Stimulated activated CD4-positive, alpha-beta T cell treated with anti-CD3 and anti-CD28 coated beads, Interleukin-12 subunit alpha, Interleukin-12 subunit beta, amount 100 ng/mL, for 4 hours (primary cell): ENCODE measurements at places on chromosomes 1 and 21.

GRCh38 chr1:31981972-31982371 lies 31.7 kb upstream of the KHDRBS1 start:
- no peak for DNase-seq

- no peak for DNase-seq
Measured at GRCh38 chr1:26200413-26200812, 10.0 kb downstream of the CATSPER4 start.

- no peak for DNase-seq
Measured at GRCh38 chr1:7703321-7704213, 67.5 kb upstream of the VAMP3 start.

DNA sequence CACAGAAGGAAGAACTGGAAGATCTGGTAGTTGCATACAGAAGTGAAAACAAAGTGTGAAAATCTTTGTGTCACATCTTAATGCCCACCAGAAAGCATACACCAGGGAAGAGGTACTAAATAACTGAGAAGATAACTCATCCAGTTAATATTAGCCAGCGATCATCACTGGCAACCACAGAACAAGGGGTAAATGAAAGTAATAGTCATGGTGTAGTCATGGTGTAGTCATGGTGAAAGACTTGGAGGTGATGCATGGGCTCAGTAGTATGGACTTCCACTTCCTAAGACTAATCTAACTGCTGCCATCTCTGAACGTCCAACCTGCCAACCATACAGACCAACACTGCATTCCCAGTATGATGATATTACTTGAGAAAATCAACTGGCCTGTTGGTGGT lies 481.2 kb upstream of the NR5A2 start:
- DNase-seq = no peak

DNA sequence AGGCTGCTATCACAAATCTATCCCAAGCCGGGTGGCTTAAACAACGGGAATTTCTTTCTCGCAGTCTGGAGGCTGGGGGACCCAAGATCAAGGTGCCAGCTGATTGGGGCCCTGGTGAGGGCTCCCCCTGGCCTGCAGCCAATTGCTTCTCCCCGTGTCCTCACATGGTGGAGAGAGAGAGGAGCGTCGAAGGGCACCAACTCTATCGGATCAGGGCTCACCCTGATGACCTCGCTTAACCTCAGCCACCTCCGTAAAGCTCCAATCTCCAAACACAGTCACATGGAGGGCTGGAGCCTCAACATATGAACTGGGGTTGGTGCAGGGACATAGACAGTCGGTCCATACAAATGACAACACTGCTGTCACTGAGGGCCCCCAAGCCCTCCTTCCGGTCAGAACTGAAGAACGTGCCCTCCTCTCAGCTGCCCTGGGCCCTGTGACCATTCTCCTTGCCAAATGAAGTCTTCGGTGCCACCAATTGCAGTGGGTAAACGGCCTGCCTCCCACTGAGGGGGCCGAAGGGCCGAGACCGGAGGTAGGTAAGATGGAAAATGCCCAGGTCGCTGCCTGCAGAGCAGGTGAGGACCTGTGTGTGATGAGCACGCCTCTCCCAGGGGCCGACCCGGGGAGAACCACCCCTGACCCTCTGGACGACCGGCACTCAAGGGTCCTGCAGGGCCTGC lies 211.0 kb downstream of the TOMM20 start:
- DNase-seq = no peak

GRCh38 chr21:42674351-42674940 lies 21.0 kb downstream of the PDE9A start:
- no peak for DNase-seq

DNA sequence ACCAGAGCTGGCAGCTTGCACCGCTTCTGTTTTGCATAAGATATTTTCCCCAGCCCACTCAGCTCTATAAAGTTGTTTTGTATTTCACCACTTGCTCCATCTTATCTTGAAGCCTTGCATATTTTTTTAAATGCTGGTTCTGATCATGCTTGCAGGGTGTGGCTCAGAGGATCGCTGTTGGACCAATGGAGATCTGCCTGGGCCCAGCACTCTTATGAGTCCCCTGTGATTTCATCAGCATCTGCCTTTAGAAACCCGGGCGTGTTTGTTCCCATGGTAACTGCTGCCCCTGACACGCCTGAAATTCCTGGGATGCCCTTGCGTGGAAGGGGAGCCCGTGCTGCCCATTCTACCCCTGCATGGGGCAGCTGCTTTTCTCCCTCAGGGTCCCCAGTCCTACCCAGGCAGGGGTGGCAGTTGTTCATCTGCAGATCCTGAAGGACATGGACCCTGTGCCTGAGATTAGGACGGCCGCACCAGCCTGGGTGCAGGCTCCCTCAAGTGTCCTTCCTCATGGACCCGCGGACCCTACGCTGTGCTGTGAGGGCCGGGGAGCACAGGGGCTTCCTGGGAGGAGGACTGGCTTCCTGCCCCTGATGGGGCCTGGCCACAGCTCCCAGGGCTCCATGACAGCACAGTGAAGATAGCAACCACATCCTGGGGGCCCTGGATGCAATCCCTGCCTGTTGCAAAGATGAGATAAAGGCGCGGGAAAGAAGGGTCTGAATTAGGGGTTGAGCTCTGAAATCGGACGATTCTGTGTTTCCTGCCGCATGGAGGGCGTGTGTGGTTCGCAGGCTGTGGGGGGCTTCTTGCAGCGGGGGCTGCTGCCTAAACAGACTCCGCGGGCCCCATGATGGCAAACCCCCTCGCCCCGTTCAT lies 226.5 kb downstream of the SDCCAG8 start:
- no peak for DNase-seq

DNA sequence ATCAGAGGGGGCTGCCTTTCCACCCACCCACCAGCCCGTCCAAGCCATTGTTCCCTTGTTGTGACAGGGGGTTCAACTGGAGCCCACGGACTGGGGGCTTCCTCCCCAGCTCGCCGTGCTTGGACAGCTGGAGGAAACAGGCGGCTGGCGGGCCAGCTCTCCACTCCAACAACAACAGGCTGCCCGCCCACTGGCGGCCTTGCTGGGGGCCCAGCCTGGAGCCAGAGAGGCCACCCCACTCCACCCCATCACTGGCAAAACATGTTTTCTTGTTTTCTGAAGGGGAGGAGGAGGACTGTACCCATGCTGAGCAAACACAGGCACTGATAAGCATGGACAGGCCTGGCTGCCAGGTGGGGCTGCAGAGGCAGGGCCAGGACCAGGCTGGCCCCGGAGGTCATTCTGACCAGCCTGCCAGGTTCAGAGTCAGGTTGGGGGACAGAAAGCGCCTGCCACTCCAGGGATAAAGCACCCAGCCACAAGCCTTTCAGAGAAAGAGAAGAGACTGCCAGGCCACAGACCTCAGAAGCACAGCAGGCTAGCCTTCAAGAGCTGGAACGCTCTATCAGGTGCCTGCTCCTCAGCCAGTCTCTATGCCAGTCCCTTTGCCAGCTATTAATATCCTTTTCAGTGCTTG lies 32.8 kb downstream of the GJA4 start:
- no peak for DNase-seq

GRCh38 chr1:213387380-213388015 lies 336.5 kb downstream of the RPS6KC1 start:
- no peak for DNase-seq

DNA sequence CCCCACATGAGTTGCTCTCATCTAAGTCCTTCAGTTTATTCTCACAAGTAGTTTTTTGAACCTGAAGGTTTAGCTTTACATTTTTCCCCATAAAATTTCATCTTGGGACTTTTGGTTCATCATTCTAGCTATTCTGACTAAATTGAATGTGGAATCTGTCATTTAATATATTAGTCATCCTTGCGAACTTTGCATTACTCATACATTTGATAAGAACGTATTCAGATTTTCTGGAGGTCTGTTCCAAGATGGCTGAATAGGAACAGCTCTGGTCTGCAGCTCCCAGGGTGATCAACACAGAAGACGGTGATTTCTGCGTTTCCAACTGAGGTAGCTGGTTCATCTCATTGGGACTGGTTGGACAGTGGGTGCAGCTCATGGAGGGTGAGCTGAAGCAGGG lies 59.8 kb upstream of the CSF1 start:
- DNase-seq = no peak

- DNase-seq = no peak
Measured at GRCh38 chr1:237269938-237270337, 228.0 kb downstream of the RYR2 start.

GRCh38 chr21:32393677-32394001 lies 827 bp upstream of the URB1 start:
- no peak for DNase-seq

DNA sequence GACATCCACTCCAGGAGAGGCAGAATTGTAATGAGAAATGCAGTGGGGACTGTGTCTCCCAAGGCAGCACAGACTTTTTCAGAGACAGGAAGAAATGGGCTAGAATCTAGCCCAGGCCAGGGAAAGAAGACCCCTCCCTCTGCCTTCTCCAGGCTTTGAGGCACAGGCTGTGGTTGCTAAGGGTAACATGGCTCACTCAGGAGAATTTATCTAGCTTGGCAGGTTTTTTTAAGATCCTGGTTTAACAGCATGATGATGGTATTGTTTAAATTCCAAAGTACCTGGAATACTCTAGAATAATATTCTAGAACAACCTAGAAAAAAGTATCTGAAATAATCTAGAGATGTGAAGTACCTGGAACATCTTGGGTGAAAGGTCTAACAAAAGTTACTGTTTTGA lies 125.6 kb downstream of the URB2 start:
- DNase-seq = no peak

DNA sequence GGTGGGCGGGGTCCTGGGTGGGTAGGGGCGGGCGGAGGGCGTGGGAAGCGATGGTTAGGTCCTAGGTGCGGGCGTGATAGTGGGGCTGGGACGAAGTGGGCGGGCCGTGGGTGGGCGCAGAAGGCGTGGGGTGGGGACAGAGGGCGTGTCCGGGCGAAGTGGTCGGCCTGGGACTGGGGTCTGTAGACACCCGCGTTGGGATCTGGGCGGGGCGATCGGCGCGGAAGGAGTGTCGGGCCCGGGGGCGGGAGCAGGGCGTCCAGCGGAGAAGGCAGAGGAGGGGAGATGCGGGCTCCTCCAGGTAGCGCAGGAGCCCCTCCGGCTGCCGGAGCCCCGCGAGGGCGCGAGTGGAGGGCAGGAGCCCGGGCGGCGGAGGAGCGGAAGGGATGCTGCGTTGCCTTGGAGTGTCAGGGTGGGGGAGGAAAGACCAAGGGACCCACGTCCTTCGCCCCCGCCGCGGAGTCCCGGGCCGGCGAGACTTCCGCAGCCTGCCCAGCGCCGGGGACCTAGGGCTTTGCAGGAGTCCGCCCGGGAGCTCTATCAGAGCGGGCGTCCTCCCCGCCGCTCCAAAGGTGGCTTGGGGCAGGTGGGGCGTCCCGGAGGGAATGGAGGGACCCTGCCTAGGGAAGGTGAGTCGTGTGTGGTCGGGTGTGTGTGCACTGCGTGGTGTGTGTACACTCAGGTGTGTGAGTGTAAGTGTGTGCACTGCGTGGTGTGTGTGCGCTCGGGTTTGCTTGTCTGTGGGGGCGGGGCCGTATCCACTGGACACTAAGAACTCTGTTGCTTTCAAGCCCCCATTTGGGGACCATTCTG lies 27.0 kb upstream of the PRSS38 start:
- no peak for DNase-seq

DNA sequence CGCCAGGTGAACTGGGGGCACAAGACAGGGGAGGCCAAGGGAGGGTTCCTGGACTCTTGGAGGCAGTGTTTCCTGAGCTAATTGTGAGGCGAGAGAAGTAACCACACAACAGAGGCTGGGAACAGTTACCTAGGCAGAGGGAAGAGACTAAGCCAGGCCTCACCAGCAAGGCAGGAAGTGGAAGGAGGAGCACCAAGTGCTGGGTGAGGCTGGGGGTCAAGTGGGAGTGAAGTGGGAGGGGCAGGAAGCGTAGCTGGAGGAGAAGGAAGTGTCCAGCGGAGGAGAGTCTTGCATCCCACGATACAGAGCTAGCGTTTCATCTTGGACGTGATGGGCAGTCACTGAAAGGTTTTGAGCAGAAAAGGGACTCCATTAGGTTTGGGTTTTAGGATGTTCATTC lies 48.3 kb upstream of the CAPZB start:
- no peak for DNase-seq

GRCh38 chr1:174074757-174075156 lies 52.6 kb upstream of the RC3H1 start:
- DNase-seq = no peak

DNA sequence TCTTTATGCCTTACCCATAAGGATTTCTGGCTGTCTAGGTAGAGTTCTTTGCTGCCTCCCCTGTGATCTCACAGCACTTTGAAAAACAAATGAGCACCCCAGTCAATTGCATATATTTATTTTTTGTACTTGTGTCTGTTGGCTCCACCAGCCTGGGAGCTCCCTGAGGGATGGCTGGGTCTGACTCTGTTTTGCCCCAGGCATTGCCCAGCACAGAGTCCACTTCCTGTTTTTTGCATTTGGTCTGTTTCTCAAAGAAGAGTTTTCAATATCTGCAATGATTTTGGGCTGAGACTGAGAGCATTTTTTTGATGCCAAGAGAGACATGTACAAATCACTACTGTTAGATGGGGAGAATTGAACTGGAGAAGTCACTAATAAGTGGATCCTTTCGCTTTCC lies 125.0 kb downstream of the FOXD2 start:
- no peak for DNase-seq

- no peak for DNase-seq
Measured at GRCh38 chr1:56533621-56534020, 45.7 kb downstream of the PLPP3 start.

DNA sequence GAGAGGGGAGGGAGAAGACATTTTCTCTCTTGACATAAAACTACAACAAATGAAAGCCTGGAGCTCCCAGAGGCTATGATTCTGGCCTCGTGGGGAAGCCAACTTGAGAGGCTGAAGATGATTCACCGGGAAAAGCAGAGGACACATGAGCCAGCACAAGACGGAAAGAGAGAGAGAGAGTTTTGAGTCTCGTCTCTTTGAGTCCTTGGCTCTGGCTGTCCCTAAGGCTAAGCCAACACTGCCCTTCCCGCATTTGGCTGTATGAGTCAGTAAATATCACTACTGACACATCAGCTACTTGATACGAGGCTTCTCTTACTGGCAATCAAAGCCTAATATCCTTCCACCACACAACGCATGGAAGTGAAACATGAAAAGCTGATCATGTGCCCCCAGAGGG lies 95.5 kb downstream of the GRIK3 start:
- DNase-seq = no peak

GRCh38 chr1:192805832-192806323 lies 3.0 kb upstream of the RGS2 start:
- no peak for DNase-seq

DNA sequence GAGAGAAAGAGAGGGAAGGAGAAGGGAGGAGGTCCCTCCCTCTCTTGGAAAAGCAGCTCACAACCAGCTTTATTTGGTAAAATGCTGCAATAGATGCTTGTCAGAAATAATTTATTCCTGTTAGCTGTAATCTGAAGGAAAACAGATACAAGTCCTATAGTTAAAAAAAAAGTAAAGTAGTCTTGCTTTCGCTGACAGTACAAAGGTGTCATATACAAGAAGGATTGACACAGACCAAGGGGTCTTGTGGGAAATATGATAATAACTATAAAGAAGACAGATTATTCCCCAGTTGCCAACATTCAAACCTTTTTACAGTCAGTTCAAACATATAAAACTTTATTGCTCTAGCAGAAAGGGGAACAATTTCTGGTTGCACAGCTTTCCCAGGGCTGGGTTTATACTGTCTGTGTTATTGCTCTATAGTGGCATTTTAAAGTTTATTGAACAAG lies 145.0 kb downstream of the PBX1 start:
- no peak for DNase-seq
